Forelimb muscle (tissue), 1 donor: ENCODE measurements at places on chromosomes 3 and 15.

GRCh38 chr3:11549580-11550140, 94.1 kb downstream of the VGLL4 start:
- DNase-seq: no peak

DNA sequence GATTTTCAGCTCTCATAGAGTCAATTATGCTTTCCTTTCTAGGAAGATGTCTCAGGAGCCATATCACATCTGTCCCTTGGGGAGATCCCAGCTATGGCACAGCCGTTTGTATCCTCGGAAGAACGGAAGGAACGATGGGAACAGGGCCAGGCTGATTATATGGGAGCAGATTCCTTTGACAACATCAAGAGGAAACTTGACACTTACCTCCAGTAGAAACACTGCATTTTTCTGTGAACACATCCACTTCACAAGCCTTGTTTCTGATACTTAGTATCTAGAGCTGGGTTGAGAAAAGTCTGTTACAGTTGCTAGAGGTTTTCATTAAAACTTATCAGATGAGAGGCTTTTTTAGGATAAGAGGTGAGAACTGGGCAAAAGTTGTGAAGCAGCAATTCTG, 35.4 kb downstream of the GYG1 start:
- no peak for DNase-seq

- DNase-seq: no peak
Measured at GRCh38 chr15:83435202-83435601, 11.9 kb upstream of the SH3GL3 start.

- DNase-seq: no peak
Measured at GRCh38 chr3:58188173-58188564, 22.6 kb downstream of the DNASE1L3 start.

DNA sequence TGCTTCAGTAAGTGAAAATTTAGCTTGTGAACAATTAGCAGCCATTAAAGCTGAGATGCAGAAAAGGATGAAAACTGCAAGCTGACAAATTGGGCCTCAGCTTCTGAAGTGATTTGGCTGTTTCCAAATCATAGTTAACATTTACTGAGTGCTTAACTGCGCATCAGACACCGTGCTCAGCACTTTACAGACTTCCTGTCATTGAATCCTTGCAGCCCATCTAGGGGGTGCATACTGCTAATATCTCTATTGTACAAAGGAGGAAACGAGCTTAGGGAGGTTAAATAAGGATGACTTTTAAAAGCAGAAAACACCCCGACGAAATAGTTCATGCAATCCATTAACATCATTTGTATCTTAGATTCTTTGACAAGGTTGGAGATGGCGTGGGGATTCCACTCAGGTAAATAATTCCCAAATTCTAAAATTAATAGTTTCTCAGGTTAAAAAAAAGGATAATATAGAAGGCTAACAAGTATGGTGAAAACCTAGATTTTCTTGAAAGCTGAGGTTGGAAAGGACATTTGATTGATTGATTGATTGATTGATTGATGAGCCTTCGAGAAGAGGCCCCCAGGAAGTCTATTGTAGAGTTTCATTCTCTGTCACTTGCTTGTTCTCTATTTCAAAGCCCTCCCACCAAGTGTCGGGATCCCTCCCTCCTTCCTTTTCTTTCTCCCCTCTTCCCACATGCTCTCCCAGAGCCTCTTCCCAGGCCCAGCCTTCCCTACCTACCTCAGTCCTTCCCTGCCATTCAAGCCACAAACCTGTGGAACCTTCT, 23.5 kb upstream of the EPHB3 start:
- DNase-seq: no peak

GRCh38 chr3:133662278-133662651, 524 bp upstream of the TOPBP1 start:
- DNase-seq: no peak

DNA sequence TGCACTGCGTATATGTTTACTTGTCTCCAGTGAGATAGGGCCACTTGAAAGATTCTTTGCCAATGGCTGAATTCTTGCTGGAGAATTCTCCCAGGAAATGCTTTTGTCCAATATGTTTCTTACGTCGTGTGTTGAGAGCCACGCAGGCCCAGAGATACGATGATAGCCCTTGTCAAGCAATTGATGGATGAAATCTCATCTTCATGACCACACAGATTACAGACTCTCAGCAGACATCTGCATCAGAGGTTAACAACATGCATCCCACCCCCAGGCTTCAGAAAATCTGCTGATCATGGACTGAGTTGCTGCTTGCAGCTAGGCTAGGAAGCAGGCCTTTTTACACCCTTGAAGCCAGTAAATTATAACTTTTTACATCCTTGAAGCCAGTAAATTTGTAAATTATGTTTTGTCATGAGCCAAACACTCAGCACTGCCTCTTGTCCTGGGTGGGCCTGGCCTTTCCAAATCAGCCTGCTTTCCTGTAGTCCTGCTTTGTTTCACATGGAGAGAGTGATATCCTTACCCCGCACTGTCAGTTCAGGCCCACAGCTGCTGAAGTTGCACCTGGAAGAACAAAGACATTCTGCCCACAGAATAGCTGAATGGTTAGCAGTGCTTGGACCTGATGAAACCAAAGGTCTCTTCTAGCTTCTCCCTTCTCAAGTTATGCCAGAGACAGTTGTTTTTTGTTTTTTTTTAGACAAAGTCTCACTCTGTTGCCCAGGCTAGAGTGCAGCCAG, 84.4 kb downstream of the GPR156 start:
- no peak for DNase-seq

DNA sequence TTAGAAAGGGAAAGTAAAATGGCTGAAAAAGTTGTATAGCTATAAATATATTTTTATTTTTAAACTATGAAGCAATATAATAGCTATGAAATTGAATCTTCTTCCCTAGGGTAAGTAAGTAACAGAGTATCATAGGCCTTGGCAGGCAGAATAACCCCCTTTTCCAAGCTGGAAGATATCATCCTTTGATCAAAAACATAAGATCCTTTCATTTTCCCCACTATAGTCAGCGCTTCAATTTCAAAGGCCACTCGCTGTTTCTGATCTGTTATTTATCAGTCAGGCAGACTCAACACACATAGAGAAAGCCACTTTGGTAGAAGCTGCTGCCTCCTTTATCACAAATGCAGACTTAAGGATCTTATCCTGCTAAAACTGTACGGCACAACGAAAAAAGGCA, 74.0 kb upstream of the UBE2E2 start:
- DNase-seq: peak; percentile 44

DNA sequence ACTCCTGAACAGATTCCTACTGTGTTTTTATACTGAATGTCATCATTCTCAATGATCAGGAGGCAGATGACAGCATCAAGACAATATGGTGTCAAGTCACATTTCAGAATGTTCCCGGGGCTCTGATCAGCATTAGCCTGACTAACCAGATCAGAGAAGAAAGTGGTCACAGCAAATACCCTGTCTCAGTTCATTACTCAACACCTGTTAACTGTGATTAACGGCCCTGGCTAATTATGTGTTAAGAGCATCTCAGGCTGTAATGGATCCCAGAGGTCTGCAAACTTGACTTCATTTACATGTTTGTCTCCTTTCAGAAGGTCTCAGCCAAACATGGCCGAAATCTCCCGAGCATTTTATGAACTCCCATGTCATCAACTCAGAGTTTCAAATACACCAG, 833.7 kb downstream of the FHIT start:
- DNase-seq: no peak

GRCh38 chr15:70121624-70122302, 24.0 kb upstream of the TLE3 start:
- DNase-seq: no peak

GRCh38 chr3:3551981-3552380, 247.2 kb upstream of the LRRN1 start:
- no peak for DNase-seq

DNA sequence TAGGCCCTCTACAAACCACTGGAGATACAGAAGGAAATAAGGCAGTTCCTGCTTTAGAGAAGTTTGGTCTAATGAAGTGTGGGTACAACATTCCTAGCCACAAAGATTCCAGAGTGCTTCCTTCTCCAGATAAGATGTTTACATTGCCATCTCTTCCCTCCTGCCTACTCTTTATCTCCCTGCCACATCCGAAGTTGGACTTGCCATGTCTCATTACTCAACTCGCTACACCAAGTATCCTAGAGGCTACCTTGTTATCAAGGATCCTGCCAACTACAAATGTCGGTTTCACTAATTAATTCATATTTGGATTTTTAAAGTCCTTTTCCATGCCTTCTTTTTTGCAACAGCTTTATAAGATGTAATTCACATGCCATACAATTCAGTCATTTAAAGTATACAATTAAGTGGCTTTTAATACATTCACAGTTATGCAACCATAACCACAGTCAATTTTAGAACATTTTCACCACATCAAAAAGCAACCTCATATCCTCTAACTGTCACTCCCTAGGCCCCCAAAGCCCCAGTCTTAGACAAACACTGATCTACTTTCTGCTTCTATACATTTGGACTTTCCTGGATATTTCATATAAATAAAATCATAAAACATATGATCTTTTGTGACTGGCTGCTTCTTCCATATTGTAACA, 53.7 kb upstream of the CSTA start:
- no peak for DNase-seq

DNA sequence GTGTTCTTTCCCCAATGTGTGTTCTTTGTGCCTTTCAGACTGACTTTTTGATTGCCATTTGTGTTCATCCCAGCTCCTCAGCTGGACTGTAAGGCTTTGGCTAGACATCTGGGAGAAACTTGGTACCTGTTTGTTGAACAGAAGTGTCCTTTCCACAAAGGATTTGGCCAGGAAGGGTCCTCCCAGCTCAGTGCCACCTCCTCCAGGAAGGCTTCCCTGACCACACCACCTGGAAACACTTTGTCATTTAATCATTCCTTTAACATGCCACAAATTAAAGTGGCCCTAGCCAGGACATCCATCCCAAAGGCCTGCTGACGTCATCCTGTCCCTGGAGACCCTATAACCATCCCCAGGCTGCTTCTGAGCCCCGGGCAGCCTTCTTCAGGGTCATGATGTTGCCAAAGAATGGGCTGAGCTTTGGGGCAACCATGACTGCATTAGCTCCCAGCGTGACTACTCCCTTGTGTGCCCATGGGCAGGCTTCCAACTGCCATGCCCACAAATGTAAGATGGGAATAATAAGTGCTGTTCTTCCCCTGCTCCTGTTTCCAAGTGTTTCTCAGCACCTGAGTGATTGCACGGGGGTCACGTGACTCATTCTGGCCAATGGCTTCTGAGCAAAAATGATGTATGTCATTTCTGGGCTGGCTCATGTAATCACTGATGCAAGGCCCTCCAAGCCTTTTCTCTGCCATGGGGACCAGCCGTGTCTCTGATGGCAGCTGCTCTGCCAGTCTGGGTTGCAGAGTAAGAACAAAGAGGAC, 112.5 kb upstream of the SMAD3 start:
- DNase-seq: no peak

- no peak for DNase-seq
Measured at GRCh38 chr3:23889386-23889785, 27.4 kb downstream of the NKIRAS1 start.

DNA sequence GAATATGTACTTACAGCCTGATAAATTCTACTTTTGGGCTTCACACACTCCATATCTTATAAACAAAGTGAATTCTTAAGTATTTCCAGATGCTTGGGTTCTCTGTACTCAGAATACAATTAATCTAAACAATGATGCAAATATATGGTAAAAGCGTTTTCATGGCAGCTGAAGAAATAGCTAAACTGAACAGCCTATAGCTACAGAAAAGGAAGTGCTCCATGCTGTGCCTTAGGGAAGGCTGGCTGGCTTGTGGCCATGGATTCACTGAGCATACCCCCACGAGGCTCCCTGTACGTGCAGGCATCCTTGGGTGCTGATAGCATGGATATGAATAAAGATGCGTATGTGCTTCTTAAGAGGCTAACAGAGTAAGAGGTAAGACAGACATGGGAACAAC, 264.0 kb downstream of the KLF13 start:
- no peak for DNase-seq

- DNase-seq: no peak
Measured at GRCh38 chr15:74168711-74169126, 4.8 kb upstream of the ISLR start.

DNA sequence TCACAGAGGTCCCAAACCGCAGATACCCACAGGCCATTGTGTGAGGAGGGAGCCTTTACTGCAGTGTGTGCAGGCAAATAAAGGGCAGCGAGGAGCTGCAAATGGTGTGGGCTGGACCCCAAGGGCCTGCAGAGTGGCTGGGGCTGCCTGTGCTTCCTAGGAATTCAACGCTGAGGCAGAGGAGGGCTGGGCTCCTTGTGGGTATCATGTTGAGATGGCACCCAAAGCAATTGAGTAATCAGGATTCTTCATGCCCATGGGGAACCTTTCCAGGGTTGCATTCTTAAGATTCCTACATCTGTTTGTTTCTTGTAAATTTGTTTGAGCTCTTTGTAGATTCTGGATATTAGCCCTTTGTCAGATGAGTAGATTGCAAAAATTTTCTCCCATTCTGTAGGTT, 85.4 kb upstream of the LIPC start:
- DNase-seq: no peak

- DNase-seq: no peak
Measured at GRCh38 chr15:87634361-87634760, 622.2 kb downstream of the NTRK3 start.

GRCh38 chr15:40489274-40490175, 18.7 kb downstream of the CHST14 start:
- no peak for DNase-seq

GRCh38 chr15:53811530-53811929, 52.1 kb upstream of the WDR72 start:
- peak; percentile 51 for DNase-seq

DNA sequence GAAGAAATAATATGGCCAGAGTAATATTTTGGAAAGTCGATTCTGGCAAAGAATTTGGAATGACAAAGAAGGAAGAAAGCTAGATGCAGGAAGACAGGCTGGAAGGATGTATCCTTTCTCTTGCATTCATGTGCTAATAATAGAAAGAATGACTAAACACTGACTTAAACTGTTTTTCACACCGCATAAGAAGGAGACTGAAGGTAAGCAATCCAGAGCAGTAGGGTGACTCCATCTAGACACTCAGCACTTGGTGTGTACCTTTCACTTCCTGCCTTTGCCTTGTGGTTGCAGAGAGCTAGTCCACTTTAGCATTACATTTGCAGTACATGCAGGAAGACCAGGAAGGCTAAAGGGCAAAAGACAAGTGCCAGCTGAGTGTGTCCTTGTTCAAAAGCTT, 234.6 kb downstream of the RBMS3 start:
- DNase-seq: no peak

- DNase-seq: no peak
Measured at GRCh38 chr15:91200101-91200754, 100.2 kb downstream of the SV2B start.

DNA sequence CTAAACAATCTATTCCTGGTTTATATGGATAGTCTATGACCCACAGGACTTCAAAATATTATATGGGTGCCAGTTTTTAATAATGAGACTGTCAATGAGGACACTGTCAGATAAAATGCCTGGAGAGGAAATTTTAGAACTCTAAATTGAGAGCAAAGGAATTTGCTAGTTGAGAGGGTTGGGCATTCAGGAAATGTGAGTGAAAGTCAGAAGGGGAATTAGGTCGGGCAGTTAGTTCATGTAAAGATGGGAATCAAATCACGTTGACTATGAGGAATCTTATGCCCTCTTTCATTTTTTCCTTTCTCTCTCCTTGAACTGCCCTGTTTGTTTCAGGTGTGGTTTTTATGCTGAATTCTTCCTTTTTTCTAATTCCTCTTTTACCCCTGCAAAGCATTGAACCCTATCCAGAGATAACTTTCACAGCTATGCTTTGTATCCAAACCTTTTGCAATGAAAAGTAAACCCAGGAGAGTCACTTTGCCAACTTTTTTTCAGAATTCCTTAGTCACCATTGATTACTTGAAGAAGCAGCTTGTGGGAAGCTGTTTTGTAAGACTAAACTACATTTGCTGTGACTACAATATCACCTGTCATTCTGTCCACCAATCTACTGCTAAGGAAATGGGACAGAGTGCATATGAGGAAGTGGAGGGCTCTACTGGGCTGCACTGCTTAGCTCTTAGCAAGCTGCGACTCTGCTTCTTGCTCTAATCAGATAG, 27.8 kb downstream of the CHP1 start:
- DNase-seq: no peak
